CD4-positive, alpha-beta T cell treated with Interleukin-4 for 1 hour (primary cell): ENCODE measurements at places on chromosomes 3 and 15.

GRCh38 chr15:92747047-92747446 is 91.5 kb upstream of the FAM174B start:
- DNase-seq: no peak

GRCh38 chr3:177804646-177805045 is 607.4 kb upstream of the TBL1XR1 start:
- DNase-seq: no peak

DNA sequence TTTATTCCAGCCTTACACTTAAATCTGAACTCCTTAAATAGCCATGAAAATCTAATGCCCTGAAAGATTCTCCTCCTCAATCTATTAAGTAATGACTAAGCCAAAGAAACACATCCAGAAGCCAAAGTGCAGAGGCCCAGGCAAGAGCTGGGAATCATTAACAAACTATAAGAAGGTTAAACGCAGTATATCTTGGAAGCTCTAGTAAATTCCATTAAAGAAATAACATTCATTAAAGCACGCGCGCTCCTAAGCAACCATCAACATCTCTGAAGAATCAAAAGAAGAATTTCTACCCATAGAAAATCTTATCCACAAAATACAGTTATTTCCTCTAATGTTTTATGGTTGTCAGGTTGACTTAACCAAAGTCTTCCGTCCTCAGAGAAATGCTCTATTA is 29.5 kb downstream of the MB21D2 start:
- no peak for DNase-seq

DNA sequence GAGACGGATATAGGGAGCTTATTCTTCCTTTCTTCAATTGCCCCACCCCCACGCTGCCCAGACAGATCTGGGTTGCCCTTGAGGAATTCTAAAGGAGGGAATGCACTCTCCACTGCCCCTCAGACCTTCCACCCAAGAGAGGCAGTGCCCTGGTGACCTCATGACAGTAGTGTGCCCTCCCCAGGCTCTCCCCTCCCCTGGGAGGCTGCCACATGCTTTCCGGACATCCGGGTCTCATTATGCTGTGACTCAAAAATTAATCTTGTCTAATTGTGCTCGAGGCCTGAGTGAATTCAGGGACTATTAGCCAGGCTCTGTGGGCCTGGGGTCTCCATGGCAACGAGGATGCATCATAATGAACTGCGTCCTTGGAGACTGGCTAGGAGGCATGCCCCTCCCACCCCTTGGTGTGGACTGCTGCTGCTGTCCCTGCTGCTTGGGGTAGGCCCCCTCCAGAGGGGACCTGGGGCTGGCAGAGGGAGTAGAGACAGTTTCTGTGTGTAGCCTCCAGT is 20.8 kb downstream of the CORO2B start:
- DNase-seq: no peak

DNA sequence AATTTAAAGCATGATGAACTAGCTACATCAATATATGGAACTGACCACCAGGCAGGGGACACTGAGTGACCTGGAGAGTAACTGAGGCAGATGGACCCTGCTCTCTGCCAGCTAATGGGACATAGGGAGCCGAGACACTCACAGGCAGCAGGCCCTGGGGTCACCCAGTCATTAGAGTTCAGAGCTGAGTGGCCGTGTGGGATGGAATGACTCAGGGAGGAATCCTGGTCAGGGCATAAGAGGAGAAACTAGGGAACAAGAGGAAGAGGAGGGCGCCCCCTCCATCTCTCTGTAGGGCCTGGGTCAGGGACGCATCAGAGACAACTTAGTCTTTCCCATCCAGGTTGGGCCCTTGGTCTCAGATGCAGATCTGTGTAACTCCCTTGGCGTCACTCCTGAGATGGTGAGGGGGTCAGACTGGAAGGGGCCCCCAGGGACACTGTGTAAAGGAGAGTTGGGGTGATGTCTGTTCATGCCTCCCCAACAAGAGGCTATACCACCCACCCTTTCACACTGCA is 39.8 kb downstream of the CCDC12 start:
- DNase-seq: no peak

DNA sequence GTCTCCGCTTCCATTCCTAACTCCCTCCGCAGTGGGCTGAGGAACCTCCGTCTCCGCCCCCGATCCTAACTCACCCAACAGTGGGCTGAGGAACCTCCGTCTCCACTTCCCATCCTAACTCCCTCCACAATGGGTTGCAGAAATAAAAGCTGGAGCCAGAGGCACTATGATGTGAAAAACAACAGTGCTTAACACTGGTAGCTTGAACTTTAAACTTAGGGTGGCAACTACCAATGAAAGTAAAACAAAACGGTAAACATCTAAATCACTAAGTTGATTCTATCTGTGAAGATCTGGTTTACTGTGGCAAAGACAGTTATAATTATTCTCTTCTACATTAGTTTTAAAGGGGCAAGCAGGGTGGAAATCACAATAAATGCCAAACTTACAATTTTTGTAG is 25.9 kb upstream of the GP5 start:
- no peak for DNase-seq

- DNase-seq: no peak
These were observed 58.6 kb upstream of the ARHGEF3 start for GRCh38 chr3:56860351-56860750.

DNA sequence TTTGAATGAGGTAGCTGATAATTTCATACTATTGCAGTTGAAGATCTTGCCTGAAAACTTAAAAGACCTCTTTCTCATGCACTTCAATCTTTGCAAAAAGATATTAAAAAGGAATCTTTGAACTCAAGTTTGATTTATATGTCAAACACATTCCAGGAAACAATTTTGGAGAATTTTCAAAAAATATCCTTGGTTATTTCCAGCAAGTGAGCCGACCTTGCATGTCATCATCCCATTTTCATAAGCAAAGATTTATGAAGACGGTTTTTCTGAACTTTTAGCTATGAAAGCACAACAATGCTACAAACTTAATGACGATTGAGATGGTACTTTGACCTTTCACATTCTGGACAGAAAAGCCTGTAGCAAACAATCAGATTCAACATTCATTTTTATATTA is 95.6 kb downstream of the RFX7 start:
- DNase-seq: no peak

DNA sequence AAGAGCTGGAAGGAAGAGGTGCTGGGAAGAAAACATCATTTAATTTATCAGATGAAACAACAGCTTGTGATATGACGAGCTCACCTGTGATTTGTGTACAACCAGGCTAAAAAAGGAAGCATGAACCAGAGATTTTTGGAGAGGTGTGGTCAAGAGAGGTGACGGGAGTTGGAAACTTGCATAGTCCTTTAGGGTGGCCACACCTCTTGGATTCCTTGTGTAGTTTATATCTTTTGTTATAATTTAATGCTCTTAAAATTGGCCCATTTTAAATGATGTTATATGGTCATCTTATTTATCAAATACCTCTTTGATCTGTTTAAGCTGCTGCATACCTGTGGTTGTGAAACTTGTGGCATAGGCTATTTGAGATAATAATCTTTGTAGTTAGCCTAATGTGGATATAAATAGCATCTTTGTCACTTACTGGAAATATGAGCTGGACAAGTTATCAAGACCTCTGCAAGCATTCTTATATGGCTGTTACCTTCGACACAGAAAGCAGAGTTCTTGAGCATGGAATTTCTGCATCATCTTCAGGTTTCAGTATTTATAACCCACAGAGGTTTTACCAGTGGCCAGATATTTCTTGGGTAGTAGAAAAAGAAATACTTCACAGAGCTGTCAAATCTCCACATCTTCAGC is 49.1 kb downstream of the IL1RAP start:
- DNase-seq: no peak

- DNase-seq: no peak
These were observed 4.7 kb upstream of the CLASP2 start for GRCh38 chr3:33722626-33723370.

- no peak for DNase-seq
These were observed 55.6 kb downstream of the CGGBP1 start for GRCh38 chr3:88003115-88003755.

GRCh38 chr3:123339302-123339701 is 109.6 kb downstream of the ADCY5 start:
- no peak for DNase-seq

DNA sequence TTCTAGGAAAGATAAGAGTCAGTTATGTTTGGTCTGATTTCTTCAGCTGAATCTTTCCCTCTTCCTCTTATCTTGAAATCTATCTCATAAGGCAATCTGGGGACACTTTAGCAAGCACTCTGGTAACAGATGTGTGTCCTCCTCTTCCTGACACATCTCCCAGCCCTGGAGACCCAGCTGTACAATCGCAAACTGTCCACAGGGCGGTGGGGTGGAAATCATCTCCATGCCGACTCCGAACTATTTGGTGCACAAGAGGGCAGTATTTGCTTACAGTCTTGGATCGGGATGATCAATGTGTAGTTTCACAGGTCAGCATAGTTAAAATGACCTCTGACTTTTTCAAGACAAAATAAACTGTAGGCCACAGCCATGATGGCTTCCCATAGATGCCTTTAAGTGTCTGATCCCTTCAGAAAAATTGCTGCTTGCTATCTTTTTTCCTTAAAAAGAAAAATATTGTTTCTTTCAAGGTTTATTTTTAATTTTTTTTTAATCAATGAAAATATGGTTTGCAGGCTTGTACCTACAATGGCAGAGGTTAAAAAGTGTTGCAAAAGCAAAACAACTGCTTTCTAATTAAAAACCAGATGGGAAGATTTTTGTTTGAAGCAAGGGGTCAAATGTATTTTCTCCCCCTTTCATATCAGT is 17.7 kb downstream of the EEFSEC start:
- peak; percentile 20 for DNase-seq

DNA sequence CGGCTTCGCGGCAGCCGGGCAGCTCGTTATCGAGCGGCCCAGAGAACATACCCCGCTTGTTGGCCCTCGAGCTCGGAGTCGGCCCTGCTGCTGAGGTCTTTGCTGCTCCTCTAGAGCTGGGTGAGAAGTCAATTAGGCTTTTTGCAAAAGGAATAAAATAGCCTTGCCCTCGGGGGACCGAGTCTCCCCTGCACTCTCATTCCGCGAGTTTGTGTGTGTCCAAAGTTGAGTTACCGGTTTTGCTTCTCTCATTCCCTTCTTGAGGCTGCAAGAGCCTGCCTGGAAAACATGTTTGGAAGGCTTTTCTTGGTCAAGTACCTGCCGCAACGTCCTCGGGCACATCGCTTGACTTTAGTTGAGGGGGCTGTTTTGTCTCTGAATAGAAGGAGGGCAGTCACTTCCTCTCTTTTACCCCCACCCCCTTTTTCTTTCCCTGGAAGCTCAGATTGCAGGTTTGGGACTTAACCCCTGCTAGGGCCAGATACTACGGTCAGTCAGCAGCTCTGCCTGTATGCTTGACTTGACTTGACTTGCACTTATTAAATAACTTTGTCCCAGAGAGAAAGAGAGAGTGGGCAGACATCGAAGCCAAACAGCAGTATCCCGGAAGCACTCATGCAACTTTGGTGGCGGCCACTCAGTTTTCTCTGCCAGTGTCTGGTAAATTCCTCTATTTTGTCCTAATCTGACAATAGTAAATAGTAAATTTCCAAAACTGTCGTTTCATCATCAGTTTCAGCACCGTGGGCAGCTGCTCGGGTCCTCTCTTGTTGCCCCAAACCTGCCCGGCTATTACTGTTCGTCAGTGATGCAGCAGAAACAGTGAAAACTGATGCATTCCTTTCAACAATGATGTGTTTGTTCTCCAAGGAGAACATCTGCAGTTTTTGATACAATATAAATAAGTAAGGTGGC is 609 bp downstream of the RNF13 start:
- DNase-seq: peak; percentile 45

- no peak for DNase-seq
These were observed 462.3 kb upstream of the SGO1 start for GRCh38 chr3:20648294-20648693.

- no peak for DNase-seq
These were observed 108.3 kb upstream of the CACNA2D3 start for GRCh38 chr3:54014067-54014466.

DNA sequence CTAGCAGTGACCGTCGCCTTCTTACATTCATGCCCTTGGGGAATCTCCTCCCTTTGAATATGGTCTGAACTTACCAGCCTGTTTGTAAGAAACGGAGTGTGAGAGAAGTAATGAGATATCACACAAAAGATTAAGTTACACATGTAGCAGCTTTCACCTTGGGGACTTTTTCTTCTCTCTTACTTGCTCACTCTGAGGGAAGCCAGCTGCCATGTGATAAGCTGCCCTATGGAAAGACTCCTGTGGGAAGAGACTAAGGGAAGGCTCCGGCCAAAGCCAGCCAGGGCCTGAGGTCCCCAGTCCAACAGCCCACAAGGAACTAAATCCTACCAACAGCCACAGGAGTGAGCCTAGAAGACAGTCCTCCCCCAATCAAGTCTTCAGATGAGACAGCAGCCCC is 190.4 kb upstream of the TSC22D2 start:
- DNase-seq: no peak

GRCh38 chr15:57591237-57591821 is 375 bp upstream of the MYZAP start:
- no peak for DNase-seq

DNA sequence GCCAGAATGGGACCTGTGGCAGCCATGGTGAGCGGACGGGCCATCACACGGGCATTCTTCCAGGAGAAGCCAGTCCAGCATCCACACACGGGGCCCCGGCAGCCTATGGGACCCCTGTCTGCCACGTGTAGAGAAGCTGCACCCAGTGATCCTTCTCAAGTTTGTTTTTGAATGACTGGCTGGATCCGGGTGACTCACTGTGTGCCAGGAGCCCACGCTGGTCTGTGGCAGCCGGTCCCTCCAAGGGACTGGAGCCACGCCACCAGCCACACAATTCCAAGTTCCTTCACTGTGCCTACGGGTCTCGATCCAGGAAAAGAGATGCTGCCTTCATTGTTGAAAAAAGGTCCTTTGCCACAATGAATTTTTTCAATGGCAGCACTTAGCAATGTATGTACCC is 58.1 kb downstream of the ATP10A start:
- DNase-seq: no peak

DNA sequence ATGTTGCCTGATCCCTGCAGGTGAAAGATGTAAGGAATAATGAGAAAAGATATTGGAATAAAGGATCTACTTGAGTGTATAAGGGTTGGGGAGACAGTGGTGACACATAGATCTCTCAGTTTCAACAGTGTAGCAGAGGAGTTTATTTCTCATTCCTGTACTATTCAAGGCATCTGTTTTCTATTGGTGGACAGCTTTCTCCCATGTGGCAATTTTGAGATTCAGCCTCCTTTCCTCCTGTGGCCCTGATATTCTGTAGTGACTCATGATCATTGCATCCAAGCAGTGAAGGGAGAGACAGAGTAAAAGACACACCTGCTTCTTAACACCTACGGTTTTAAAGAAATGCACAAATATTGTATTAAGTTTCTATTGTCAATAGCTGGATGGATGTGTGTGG is 327.6 kb downstream of the GRM7 start:
- DNase-seq: no peak

- no peak for DNase-seq
These were observed 66.6 kb downstream of the SLMAP start for GRCh38 chr3:57822686-57823085.
